ENCODE measurements at places on chromosomes 7 and 10. TPM values are rescaled to one million over a fixed set of nuclear protein-coding genes. Genes with fewer than 3 reads are reported as not detected.

DNA sequence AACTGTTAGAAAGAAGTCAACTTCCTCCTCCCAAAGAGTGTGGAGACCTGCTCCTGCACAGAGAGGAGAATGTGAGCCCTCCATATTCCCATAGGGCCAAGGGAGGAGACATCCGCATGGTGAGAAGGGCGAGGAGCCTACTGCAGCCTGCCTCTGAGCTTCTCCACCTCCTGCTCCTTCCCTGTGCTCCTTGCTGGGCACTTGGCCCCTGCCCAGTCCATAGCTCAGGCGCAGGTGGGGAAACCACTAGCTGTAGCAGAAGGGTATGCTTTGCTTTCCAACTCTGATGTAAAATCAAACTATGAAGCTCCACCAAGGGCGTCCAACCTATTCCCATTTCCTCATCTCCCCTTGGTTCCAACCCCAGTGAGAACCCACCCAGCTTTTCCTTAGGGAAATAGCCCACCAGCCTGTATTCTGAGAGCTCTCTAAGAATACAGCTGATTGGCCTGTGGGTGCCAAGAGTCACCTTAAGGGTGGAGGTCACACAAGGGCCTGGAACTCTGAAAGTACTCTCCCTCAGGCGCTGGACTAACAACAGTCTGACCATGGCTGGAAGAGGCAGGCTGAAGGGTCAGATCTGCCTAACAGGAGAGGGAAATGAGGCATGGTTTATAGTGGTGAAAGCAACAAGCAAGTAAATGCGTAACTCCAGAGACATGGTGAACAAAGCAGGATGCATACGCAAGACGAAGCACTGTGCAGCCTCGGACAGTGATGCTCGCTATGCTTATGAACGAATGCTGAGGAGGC lies 13.9 kb downstream of the ZNF488 start:
- DNase-seq, result no peak

DNA sequence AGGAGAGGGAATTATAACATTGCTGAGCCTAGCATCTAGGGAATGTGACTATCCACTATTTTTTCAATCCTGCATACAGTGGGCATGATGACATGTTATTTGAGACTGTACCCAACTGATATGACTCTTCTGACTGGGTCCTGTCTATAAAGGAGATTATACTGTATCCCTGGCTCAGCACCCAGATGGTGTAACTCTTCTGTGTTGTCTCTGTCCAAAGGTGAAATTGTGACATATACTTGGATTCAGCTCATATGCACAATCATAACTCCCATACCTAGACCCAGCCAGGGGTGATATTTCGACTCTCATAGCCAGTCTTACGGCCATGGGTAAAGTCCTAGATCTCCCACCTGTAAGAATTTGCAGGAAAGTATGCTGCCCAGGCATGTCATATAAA lies 59.3 kb downstream of the ZNF736 start:
- no peak for DNase-seq

GRCh38 chr7:12706900-12707536 lies 19.6 kb downstream of the ARL4A start:
- DNase-seq, result no peak

The RBM20 gene
- total RNA-seq, result not detected

- DNase-seq, result no peak
These were observed 23.0 kb downstream of the MPP7 start for GRCh38 chr10:28279878-28280277.

The LHFPL3 gene
- total RNA-seq, result not detected

GRCh38 chr7:122261442-122261841 lies 43.1 kb downstream of the FEZF1 start:
- no peak for DNase-seq

DNA sequence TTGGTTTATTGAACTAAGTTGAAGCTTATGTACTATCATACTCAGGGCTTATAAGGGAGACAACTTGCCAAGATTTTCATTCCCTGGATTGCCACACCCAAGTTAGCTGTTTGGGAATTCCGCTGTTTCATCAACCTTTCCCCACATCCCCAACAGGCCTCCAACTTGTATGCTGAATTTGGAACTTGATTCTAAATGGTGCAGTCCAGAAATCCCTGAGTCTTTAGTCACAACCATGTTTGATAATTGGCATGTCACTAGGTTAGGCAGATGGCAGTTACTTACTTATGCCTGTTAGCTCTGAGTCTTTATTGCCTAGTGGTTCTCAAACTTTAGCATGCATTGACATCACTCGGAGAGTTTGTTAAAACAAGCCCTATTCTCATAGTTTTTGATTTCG lies 135.4 kb upstream of the PRPS1L1 start:
- DNase-seq, result no peak

Measured in activated CD4-positive, alpha-beta T cell treated with anti-CD3 and anti-CD28 coated beads, Interleukin-2, amount 10 ng/mL, durations not matched to agents 7 days and 5 days (primary cell).